NCI-H226 (cell line): ENCODE measurements at places on chromosomes 3 and 15.

DNA sequence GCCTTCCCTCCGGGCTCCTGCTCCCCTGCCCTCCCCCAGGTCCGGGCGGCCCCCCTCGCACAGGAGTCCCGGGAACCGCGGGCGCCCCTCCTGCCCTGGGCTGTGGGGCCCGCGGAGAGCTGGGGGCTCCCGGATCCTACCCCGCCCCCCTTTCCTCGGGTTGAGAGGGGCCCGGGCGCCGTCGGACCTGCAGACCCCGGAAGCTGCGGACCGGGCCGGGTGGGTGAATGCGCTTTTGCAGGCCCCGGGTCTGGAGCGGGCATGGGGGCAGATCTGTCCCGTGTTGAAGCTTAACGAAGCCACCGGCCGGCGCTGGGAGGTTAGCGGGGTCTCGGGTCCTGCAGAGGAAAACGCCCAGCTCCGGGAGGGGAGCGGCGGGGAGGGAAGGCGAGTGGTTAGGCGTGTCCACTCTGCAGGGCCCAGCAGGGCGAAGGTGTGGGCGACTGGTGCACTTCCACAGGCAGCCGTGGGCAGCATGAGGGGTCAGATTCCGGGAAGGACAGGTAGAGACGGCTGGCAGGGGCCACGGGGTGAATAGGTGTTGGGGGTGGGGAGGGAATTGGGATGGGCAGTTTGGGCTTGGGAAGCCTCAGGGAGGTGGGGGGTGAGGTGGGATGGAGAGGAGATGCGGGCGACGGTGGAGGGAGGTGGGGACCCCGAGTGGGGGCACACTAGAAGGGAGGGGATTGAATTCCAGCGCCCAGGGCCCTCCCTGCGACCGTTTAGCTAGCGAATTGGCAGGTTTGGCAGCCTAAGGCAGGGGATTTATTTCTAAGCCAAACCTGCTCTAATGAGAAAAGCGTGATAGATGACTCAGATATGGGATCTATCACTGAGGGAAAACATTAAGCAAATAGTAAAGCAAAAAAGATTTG lies 635 bp downstream of the CD276 start:
- no peak for DNase-seq

GRCh38 chr3:24419067-24419791 lies 75.4 kb downstream of the THRB start:
- DNase-seq, result no peak

GRCh38 chr3:38907426-38907825 lies 91.4 kb upstream of the SCN10A start:
- DNase-seq, result no peak

DNA sequence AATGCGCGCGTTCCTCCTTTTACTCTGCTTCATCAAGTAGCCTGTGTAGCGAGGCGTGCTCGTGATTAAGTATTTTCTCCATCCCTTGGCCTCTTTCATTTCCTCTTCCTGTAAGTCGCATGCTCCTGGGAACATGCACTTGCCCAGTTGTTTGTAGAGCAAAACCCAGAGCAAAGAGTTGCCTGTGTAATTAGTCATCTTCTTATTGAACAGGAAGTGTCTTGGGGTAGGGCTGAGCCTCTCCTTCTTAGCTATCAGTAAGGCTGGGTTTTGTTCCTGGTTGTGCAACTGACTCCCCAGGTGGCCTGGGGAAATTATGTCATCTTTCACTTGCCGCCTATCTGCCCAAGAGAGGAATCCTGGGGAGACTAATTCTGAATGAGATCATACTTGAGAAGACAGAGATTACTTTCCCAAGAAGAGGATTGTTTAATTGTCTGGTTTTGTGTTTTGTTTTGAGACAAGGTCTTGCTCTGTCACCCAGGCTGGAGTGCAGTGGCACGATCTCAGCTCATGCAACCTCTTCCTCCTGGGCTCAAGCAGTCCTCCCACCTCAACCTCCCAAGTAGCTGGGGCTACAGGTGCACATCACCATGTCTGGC lies 14.9 kb downstream of the LIPH start:
- peak; percentile 99 for DNase-seq

DNA sequence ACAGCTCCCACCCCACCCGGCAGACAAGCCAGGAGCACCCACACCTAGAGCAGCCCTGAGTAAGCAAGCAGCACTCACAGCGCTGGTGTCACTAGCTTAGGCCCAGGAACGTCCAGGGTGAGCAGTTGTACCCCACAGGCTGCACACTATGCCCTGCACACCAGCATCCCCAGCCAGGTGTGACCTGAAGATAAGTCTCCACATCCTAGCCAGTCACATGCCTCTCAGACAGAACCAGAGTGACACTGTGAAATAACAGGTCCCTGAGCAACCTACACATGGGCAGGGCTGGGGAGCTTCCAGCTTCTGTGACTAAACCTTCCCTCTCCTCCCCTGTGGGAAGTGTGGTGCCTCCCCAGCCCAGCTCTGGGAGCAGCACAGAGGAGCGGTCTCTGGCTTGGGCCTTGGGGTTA lies 253.6 kb downstream of the UACA start:
- no peak for DNase-seq

DNA sequence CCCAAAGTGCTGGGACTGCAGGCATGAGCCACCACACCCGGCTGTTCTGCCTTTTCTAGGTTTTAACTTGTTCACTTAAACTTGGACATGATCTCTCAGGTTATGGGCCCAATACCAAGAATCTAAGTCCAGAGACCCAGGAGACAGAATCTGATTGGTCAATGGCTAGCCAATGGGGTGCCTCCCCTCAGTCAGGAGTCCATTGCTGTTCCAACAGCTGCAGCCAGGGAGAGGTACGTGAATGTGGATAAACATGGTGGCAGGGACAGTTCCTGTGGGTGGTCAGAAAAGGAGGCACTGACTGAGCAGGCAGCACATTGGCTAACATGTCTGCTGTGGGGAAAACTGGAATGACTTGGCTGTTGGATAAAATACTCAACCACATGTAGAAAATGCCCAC lies 140.3 kb downstream of the RPLP1 start:
- DNase-seq, result no peak

DNA sequence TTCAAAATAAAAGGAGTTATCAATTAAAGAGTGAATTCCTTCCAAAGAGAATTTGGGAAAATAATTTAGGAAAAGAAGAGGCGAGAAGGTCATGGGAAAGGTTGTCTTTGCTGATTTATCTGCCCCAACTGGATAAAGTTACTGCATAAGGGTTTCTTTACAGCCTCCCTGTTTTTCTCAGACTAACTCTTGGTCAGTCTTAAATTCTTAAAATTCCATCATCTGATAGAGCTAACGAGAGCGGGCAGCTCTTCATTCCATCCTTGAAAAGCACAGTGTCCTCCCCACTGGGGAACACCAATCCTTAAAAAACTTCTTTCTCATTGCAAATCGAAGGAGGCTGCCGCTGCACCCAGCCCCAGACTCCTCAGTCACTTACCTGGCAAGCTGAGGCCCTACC lies 107.2 kb downstream of the PGPEP1L start:
- DNase-seq, result peak; percentile 67

GRCh38 chr3:100457811-100458210 lies 34.6 kb upstream of the TMEM45A start:
- DNase-seq, result no peak

GRCh38 chr3:65569129-65569528 lies 469.6 kb downstream of the MAGI1 start:
- DNase-seq, result no peak

DNA sequence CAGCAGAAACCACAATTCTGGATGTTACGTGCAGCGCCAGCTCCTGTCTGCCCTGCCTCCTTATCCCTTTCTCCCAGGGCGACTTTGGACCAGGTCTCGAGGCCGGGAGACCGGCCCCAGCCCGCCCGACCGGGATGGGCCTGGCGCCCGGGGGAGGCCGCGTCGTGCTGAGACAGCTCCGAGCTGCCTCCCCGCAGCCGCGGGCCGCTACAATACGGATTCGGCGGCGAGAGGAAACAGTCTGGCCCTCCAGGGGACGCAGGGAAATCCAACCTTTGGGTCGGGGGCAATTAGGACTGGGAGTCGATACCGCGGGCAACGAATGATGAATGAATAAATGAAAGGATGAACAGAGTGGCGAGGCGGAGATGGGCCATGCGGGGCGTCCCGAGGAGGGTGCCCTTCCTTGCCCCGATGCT lies 537 bp downstream of the GRAMD2A start:
- DNase-seq, result no peak

- no peak for DNase-seq
Measured at GRCh38 chr15:38600236-38600635, 35.6 kb upstream of the RASGRP1 start.

GRCh38 chr15:68781766-68782588 lies 38.7 kb downstream of the ANP32A start:
- no peak for DNase-seq

DNA sequence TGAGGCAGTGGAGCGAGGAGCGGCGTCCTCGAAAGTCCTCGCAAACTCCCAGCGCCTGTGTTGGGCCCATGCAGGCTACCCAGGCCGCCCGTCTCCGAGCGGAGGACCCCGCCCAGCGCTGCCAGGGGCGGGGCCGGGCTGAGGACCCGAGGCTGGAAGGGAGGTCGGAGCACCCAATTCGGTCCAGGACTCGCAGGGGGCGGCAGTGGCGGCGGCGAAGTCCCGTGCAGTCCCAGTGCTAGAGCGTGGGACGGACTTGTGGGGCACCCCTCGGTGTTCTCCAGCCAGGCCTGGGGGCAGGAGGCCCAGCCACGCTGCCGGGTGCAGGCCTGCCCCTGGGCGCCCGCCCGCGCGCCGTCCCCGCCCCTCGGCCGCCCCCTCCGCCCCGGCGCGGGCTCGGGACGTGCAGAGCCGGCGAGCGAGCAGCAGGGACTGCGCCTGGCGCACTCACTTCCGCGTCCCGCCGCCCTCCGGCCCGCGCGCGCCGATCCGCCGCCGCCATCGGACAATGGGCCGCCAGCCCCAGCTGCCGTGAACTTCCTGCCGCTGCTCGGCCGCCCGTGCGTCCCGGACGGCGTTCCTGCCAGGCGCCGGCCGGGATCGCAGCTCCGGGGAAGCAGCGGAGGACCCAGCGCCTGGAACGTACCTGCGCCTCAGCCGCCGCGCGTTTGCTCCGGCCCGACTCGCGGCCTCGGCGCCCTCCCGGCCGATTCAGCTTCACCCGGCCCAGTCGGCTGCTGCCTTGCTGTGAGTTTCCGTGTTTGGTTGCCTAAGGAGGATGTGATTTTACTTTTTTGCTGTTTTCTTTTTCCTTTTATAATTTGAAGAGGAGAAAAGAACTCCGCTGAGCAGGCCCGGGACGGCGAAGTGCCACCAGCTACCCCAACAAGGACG lies 596 bp upstream of the LIMD1 start:
- peak; percentile 47 for DNase-seq

GRCh38 chr3:48403533-48404439 lies 26.1 kb downstream of the PLXNB1 start:
- DNase-seq, result no peak

DNA sequence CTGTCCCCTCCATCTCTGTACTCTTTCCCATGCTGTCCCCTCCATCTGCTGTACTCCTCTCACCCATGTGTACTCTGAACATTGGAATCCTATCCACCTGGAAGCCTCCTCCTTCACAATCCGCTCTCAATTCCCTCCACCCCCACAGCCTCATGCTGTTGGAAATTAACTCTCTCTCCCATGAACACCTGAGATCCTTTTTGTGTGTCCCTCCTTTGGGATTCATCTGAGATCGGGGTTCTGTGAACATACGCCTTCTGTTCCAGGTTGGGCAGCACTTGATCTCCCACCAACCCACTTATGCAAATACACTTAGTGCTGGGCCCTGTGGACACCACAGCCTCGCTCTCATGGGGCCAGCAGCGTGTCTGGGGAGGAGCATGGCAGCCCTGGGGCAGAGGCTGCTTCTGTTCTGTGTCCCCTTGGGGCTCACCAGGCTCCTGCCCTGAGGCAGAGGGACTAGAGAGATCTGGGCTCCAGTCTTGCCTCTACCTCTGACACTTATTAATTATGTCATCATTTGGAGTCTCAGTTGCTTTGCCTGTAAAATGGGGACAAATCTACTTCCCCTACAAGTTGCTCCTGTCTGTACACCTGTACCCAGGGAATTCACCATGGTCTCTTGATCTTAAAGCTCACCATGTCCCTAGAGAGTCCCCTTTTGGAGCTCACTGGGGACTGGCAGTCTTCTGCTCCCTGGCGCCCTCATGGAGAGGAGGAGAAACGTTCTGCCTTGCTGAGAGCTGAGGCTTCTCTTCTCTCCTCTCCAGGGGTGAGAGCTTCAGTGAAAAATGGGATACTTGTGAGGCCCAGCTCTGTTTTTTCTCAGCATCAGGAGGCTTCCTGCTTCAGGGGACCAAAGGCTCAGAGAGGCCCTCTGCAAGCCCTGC lies 42.7 kb downstream of the ITGA11 start:
- DNase-seq, result no peak

- DNase-seq, result no peak
Measured at GRCh38 chr3:188341501-188341900, 187.5 kb downstream of the LPP start.

GRCh38 chr3:107950417-107950816 lies 140.4 kb downstream of the CD47 start:
- no peak for DNase-seq

DNA sequence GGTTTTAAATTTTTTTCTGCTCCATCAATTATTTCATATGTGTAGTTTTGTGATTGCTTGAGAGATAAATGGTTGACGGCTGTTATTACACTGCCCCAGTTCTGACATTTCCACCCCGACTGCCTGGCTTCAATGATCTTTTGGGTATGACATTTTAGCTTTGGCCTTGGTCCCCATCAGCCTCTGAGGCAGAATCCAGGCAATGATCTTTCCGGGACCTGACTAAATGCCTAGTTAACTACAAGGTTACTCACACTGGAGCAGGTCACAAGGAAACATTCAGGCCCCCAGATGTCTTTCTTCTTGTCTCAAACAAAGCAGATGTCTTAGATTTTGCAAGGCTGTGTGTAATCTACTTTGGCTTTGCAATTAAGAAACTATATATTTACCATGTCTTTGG lies 61.1 kb upstream of the TMCO5A start:
- no peak for DNase-seq

- DNase-seq, result peak; percentile 13
Measured at GRCh38 chr3:98482717-98483482, 14.6 kb upstream of the OR5K2 start.

- DNase-seq, result no peak
Measured at GRCh38 chr15:32096916-32097617, 66.8 kb downstream of the CHRNA7 start.

GRCh38 chr3:117495620-117496019 lies 786.0 kb downstream of the TUSC7 start:
- no peak for DNase-seq

DNA sequence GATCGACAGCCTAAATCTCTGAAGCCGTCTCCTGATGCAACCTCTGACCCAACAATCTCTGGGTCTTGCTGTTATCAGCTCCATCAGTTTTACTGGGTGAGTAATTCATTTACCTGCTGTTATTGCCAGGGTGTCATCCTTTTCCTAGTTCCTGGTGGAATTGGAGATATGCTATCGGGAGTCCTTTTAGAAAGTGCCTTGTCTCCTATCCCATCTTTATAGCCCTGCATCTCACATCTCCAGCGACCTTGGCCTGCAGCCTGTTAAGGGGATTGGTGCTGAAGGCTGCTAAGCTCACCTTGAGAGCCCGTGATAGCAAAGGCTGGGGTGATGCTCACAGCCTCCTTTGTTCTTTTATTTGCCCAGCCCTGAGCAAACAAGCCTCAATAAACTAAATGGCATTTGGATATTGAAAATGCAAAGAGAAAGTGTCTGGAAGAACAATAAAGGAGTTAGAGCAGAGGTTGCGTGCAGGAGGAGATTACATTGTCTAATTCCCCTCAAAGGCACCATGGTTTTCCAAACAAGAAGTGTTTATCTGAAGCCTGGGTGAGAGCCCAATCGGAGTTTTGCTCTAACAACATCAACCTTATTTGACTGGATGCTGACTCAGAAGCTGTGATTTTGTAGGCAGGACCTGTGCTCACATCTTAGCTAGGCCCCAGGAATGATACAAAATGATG lies 101.8 kb downstream of the RPLP1 start:
- no peak for DNase-seq

GRCh38 chr3:183959214-183959613 lies 58.5 kb downstream of the ABCC5 start:
- DNase-seq, result no peak
